ENCODE measurements at places on chromosomes 12 and 14. TPM values are rescaled to one million over a fixed set of nuclear protein-coding genes. Genes with fewer than 3 reads are reported as not detected.

Gene MYF6
- polyA plus RNA-seq: 0.54 TPM

Gene HOTAIR
- polyA plus RNA-seq: not detected

Gene PHETA1
- polyA plus RNA-seq: 87.1 TPM

DNA sequence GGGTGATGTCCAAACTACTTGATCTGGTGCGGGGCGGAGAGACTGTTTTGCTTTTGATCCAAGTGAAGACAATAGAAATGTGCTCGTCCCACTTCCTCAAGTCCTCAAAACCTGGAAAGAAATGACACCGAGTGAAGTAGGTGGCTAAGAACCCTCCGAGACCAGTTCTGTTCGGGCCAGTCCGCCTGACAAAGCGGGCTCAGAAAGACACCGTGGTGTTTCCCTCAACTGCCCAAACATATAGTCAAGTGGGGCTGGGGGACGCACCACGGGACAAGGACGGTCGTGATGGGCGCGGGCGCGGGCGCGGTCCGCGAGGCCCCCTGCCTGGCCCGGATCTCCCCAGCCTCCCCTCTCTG is 1.6 kb downstream of the PHLDA1 start:
- peak overlapping the region; percentile 66 for H3K27ac ChIP-seq
- H3K4me1 ChIP-seq: peaks cover 2% of the 10 kb centered on the region
- no peaks in the 10 kb centered on the region for H3K27me3 ChIP-seq
- H3K4me3 ChIP-seq: peak overlapping the region; percentile 69

DNA sequence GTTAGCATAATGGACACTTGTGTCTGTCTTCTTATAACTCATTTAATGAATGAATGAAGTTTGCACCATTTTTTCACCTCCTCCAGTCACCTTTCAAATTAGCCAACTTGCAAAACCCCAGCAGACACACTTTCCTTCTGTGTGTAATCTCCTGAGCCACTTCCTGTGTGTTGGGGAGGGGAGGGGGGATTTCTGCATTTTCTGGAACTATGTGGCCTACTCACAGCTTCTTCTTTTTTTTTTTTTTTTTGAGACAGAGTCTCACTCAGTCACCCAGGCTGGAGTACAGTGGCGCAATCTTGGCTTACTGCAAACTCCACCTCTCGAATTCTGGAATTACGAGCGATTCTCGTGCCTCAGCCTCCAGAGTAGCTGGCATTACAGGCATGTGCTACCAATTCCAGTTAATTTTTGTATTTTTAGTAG is 4.1 kb upstream of the SERPINA1 start:
- no peaks in the 10 kb centered on the region for H3K27me3 ChIP-seq
- peaks cover 47% of the 10 kb centered on the region for H3K4me1 ChIP-seq
- H3K27ac ChIP-seq: no peak overlapping the region
- no peak overlapping the region for H3K4me3 ChIP-seq

GRCh38 chr12:4322726-4323125 is 1.7 kb downstream of the TIGAR start:
- H3K36me3 ChIP-seq: peaks cover 3% of the 10 kb centered on the region
- no peaks in the 10 kb centered on the region for H3K27me3 ChIP-seq
- no peak overlapping the region for H3K4me3 ChIP-seq
- H3K27ac ChIP-seq: no peak overlapping the region

DNA sequence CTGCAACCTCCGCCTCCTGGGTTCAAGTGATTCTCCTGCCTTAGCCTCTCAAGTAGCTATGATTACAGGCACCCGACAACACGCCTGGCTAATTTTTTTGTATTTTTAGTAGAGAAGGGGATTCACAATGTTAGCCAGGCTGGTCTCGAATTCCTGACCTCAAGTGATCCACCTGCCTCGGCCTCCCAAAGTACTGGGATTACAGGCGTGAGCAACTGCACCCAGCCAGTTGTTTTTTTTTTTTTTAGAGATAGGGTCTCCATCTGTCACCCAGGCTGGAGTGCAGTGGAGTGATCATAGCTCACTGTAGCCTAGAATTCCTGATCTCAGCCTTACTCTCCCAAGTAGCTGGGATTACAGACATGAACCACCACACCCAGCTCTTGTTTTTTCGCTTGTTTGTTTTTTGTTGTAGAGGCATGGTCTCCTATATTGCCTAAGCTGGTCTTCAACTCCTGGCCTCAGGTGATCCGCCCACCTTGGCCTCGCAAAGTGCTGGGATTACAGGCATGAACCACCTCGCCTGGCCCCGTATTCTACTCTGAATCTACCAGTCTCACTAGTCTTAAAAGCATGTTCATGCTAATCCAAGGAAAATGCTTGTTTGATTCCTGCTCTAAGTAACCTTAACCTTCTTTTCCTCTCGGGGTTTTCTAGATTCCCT is 31.7 kb upstream of the STRN3 start:
- DNase-seq: no peak
- H3K36me3 ChIP-seq: no peaks in the 10 kb centered on the region
- H3K4me1 ChIP-seq: no peaks in the 10 kb centered on the region
- no peak overlapping the region for H3K4me3 ChIP-seq

- no peak for DNase-seq
- H3K36me3 ChIP-seq: no peaks in the 10 kb centered on the region
- H3K4me3 ChIP-seq: no peak overlapping the region
- H3K27me3 ChIP-seq: no peaks in the 10 kb centered on the region
Observed at GRCh38 chr12:12954356-12954755, 2.4 kb upstream of the GPRC5D start.

GRCh38 chr12:43973993-43974392 is 138.1 kb downstream of the TMEM117 start:
- no peak for DNase-seq

Measured in small intestine (tissue), 16 donors.